ENCODE measurements at places on chromosomes 3 and 15. TPM values are rescaled to one million over a fixed set of nuclear protein-coding genes. Genes with fewer than 3 reads are reported as not detected.

DNA sequence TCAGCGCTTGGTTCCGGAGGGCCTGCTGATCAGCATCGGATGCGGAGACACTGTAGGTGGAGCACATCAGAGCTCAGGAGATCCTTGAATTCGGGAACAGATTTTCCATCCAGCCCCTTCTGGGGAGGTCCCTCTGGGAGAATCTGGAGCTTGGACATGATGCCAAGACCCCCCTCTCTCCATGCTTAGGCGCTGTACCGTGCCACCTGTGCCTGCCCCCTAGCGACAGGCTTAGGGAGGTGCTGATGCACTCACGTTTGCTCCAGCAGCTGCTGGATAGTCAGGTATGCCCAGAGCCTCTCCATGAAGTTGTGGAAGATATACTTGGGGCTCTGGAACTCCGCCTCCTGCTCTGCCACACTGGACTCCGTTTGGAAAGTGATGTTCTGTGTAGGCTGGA is 9.7 kb downstream of the ITIH4 start:
- no peak overlapping the region for H3K4me3 ChIP-seq
- H3K4me1 ChIP-seq: no peaks in the 10 kb centered on the region
- H3K27ac ChIP-seq: no peak overlapping the region
- peaks cover 37% of the 10 kb centered on the region for H3K36me3 ChIP-seq
- no peaks in the 10 kb centered on the region for H3K27me3 ChIP-seq

The GOLGA6B gene
- not detected for total RNA-seq

The UBAP1L gene
- total RNA-seq: 10.9 TPM

DNA sequence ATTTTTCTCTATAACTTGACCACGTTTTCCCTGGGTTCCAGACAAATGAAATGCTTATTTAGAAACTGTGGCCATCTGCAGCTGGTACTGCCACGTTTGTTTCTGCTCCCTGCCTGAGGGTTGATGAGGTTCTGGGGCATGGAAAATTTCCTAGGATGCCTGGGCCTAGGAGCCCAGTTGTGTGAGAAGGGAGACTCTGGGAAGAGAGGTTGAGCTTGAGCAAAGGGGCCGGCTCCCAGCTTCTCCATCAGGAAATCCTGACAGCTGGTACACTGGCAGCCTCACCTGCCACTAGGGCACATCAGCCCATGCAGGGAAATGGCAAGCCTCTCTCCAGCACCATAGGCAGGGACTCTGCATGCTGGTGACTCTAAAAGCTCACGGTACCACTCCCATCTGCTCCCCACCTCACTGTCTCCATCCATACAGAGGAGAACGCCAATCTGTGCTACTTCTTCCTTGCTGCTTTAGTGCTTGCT is 165.4 kb upstream of the PPP2R3A start:
- H3K4me3 ChIP-seq: no peak overlapping the region
- H3K36me3 ChIP-seq: no peaks in the 10 kb centered on the region
- H3K4me1 ChIP-seq: no peaks in the 10 kb centered on the region
- no peaks in the 10 kb centered on the region for H3K27me3 ChIP-seq
- no peak for DNase-seq
- no peak overlapping the region for H3K27ac ChIP-seq

GRCh38 chr15:46660096-46660842 is 1025.4 kb downstream of the SQOR start:
- DNase-seq: no peak
- H3K4me1 ChIP-seq: no peaks in the 10 kb centered on the region
- no peak overlapping the region for H3K4me3 ChIP-seq

DNA sequence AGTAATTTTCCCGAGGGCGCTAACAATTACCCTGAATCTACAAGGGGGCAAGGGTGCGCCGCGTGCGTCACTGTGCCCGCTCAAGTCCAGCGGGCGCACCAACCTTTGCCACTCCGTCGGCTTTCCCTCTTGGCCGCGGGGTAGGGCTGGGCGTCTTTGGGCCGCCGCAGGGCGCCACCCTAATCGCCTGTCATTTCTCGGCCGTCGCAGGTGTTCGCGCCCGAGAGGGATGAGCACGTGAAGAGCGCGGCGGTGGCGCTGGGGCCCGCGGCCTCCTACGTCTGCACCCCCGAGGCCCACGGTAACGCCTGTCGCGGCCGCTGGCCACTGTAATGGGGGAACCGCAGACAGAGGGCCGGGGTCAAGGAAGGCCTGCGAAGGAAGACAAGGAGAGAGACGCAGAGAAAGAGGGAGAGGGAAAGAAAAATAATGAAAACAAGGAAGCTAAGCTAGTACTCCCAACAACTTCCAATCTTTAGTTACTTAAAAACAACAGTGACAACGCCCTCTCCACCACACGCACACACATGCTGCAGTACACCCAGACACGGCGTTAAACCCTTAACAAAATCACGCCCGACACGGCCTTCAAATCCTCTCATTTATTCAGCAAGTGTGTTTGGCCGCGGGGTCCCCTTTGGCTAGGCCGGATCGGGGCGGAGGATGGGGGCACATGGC is 3.8 kb downstream of the SKOR1 start:
- no peak for DNase-seq
- peaks cover 61% of the 10 kb centered on the region for H3K27me3 ChIP-seq
- no peak overlapping the region for H3K27ac ChIP-seq
- no peak overlapping the region for H3K4me3 ChIP-seq
- peaks cover 43% of the 10 kb centered on the region for H3K4me1 ChIP-seq
- H3K36me3 ChIP-seq: no peaks in the 10 kb centered on the region

- peaks cover 21% of the 10 kb centered on the region for H3K27me3 ChIP-seq
- H3K27ac ChIP-seq: no peak overlapping the region
- no peak for DNase-seq
- H3K36me3 ChIP-seq: no peaks in the 10 kb centered on the region
- H3K4me3 ChIP-seq: no peak overlapping the region
These were observed 2.3 kb downstream of the FEZF2 start for GRCh38 chr3:62370858-62371719.

DNA sequence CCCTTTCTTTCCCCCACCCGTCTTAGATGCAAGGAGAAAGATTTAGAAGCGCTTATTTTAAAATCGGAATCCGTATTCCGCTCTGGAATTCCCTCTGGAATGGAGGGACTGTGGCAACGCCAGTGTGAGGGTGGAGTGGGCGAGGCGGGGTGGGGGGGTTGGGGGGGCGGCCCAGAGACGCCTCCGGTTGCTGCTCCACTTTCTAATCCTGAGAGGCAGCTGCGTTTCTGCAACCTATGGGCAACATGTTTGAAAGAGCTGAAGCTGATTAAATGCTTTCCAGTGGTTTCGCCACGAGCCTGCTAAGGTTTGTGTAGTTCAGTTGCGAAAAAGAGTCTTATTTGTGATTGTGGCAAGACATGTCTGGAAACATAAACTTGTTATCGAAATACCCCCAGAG is at the start of gene CCK:
TSS of gene CCK (minus strand) at position 101 of the 400 bp plus-strand sequence. CDS start 2,555 bp downstream, outside the sequence.
- no peak within 1 kb of the TSS for H3K4me3 ChIP-seq
- H3K27ac ChIP-seq: no peak within 1 kb of the TSS
- no peak for DNase-seq
- no peaks in the 10 kb centered on the region for H3K4me1 ChIP-seq
- H3K27me3 ChIP-seq: peaks cover 13% of the 10 kb centered on the region

DNA sequence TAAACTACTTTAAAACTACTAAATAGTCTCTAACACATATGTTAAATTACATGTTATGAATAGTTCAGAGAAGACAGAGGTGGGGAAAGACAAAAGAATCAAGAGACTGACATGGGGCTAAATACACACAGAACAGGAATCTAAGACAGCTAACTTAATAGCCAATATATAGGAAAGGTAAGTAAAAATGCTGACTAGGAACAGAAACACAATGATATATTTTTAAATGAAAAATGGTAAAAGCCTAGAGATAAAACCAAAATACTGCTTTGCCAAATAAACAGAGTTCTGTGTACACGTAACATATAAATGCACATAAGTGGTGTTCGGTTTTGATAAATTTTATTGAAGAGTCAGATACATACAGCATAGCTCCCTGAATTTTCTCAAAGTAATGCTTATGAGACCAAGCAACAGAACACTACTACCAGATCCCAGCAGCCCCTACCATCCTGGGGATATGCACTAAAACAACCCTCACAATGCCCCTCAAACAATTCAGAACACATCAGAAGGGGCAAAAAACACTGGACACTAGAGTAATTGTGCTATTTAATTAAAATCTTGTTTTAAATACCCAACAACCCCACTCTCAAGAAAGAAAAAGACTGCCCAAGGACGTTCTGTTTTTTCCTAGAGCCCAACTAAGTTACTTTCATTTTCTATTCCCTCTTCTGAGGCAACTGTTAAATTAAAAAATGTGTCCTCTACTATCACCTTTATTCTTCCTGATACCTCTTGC is 121.1 kb downstream of the ADAM10 start:
- H3K4me1 ChIP-seq: no peaks in the 10 kb centered on the region
- H3K4me3 ChIP-seq: peak overlapping the region; percentile 18
- no peak for DNase-seq

GRCh38 chr3:69096299-69096698 is 11.6 kb downstream of the ARL6IP5 start:
- no peak overlapping the region for H3K4me3 ChIP-seq
- peaks cover 80% of the 10 kb centered on the region for H3K4me1 ChIP-seq
- H3K27me3 ChIP-seq: no peaks in the 10 kb centered on the region
- peaks cover 6% of the 10 kb centered on the region for H3K36me3 ChIP-seq
- no peak for DNase-seq

GRCh38 chr3:44966795-44967278 is 9.1 kb downstream of the ZDHHC3 start:
- peak; percentile 27 for DNase-seq
- no peak overlapping the region for H3K4me3 ChIP-seq
- no peaks in the 10 kb centered on the region for H3K27me3 ChIP-seq

The RTP2 gene
- not detected for total RNA-seq

DNA sequence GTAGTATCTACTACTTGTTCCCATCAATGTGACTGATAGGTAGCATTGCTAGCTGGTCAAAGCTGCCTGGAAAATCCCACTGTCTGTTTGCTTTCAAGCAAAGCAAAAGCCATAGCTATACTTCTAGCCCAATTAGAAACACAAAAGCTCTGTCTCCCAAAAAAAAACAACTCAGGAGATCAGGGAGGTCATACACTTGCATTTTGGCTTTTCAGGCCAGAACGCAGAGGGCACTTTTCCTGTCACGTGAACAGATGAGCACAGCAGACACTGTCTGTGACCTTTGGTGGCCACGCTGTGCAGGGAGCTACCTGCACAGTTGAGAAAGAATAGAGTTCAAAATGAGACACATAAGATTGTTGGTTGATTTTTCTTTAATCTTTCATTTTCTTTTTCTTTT is 441.7 kb upstream of the PDZRN3 start:
- no peak for DNase-seq
- no peaks in the 10 kb centered on the region for H3K27me3 ChIP-seq
- H3K36me3 ChIP-seq: no peaks in the 10 kb centered on the region
- no peak overlapping the region for H3K27ac ChIP-seq
- no peaks in the 10 kb centered on the region for H3K4me1 ChIP-seq
- no peak overlapping the region for H3K4me3 ChIP-seq

The RNF7 gene
- 32.1 TPM for total RNA-seq

- H3K27ac ChIP-seq: no peak overlapping the region
- no peak for DNase-seq
- H3K4me3 ChIP-seq: peak overlapping the region; percentile 99
- H3K4me1 ChIP-seq: peaks cover 6% of the 10 kb centered on the region
- no peaks in the 10 kb centered on the region for H3K27me3 ChIP-seq
These were observed 2.9 kb downstream of the PIAS1 start for GRCh38 chr15:68057034-68057433.

DNA sequence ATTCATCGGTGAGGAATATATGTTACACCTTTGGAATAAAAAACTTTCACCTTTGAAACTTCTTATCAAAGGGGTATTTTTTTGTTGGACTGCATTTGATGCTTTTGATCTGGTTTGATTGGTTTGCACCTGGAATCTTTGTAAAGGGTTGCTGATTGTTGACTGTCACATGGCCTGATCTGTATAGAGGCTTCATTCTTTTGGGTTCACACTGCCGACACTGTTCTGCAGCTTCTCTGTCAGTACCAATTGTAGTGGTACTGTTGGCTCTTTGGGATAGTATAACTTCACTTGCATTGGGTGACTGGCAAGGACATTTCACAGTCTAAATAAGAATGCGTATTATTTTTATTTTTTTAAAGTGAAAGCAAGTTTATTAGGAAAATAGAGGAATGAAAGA is 155.7 kb downstream of the DOCK3 start:
- no peak overlapping the region for H3K4me3 ChIP-seq
- no peak overlapping the region for H3K27ac ChIP-seq
- no peak for DNase-seq
- H3K4me1 ChIP-seq: no peaks in the 10 kb centered on the region
- no peaks in the 10 kb centered on the region for H3K36me3 ChIP-seq
- H3K27me3 ChIP-seq: no peaks in the 10 kb centered on the region

DNA sequence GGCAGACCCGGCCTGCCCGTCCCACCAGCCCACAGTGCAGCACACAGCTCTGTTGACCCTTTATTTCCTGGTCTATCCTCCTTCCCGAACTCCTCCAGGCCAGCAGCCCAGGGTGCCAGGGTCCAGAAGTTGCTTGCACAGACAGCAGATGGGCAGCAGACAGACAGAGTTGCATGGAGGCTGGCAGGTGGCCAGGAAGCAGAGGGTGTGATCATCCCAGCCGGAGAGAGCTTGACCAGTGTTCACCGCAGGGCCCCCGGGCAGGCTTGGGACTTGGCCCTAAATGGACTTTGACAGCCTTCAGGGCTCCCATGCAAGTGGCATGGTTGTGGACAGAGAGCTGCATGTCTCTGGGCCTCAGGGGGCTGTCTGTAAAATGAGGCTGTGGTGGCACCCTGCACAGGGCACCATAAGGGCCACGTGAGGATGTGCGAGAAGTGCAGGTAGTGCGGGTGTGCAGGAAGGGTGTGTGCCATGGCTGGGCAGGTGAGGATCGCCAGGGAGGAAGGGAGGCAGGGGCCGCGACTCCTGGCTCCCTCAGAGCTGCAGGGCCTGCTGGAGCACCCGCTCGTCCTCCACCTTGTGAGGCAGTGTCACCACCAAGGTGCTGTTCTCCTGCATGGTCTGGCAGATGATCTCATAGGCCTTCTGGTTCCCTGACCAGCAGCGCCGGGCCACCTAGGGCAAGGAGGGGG is 6.3 kb upstream of the ZXDC start:
- H3K36me3 ChIP-seq: no peaks in the 10 kb centered on the region
- peak overlapping the region; percentile 56 for H3K27ac ChIP-seq
- DNase-seq: no peak
- H3K27me3 ChIP-seq: no peaks in the 10 kb centered on the region
- no peak overlapping the region for H3K4me3 ChIP-seq

DNA sequence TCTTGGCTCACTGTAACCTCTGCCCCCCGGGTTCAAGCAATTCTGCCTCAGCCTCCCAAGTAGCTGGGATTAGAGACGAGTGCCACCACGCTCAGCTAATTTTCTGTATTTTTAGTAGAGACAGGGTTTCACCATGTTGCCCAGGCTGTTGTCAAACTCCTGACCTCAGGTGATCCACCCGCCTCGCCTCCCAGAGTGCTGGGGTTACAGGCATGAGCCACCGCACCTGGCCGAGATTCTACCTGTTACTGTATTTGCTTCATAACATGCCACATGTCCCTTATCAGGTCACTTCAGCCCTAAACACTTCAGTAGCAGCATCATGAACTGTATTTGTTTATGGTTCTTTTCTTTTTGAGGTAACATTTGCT is 7.5 kb upstream of the LCTL start:
- H3K4me3 ChIP-seq: no peak overlapping the region
- DNase-seq: peak; percentile 4
- H3K36me3 ChIP-seq: no peaks in the 10 kb centered on the region
- no peaks in the 10 kb centered on the region for H3K27me3 ChIP-seq
- H3K27ac ChIP-seq: no peak overlapping the region

- H3K4me1 ChIP-seq: peaks cover 46% of the 10 kb centered on the region
- H3K36me3 ChIP-seq: no peaks in the 10 kb centered on the region
- H3K27ac ChIP-seq: peak overlapping the region; percentile 16
- no peak for DNase-seq
These were observed 210.2 kb downstream of the THSD4 start for GRCh38 chr15:71325481-71325880.

- H3K4me1 ChIP-seq: peaks cover 59% of the 10 kb centered on the region
- H3K27ac ChIP-seq: peak overlapping the region; percentile 79
- DNase-seq: no peak
- no peaks in the 10 kb centered on the region for H3K27me3 ChIP-seq
- H3K4me3 ChIP-seq: no peak overlapping the region
These were observed 58.9 kb downstream of the LMCD1 start for GRCh38 chr3:8560366-8561007.

Measured in ascending aorta (tissue), 2 donors.